ENCODE measurements at places on chromosomes 4 and X.
A peak's percentile ranks its signal among the peaks of the same experiment; 100 is the strongest.

DNA sequence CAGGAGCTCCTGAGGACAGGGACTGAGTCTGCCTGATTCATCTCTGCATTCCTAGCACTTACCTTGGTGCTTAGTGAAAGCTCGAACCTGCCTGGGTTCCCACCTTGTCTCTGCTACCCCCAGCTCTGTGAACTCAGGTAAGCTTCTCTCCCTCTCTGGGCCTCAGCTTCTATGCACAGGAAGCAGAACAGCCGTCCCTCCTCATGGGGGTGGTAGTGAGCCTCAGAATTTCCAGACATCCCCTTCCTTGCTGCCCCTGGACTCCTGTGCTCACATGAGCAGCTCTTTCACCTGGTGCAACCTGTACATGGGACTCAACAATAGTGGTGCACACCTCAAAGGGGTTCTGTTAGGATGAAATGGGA, 50.8 kb downstream of the HTRA3 start:
- no peak for DNase-seq

- DNase-seq = no peak
Measured at GRCh38 chrX:138765051-138765450, 53.5 kb upstream of the FGF13 start.

GRCh38 chr4:155734951-155735350, 23.9 kb upstream of the GUCY1B1 start:
- no peak for DNase-seq

DNA sequence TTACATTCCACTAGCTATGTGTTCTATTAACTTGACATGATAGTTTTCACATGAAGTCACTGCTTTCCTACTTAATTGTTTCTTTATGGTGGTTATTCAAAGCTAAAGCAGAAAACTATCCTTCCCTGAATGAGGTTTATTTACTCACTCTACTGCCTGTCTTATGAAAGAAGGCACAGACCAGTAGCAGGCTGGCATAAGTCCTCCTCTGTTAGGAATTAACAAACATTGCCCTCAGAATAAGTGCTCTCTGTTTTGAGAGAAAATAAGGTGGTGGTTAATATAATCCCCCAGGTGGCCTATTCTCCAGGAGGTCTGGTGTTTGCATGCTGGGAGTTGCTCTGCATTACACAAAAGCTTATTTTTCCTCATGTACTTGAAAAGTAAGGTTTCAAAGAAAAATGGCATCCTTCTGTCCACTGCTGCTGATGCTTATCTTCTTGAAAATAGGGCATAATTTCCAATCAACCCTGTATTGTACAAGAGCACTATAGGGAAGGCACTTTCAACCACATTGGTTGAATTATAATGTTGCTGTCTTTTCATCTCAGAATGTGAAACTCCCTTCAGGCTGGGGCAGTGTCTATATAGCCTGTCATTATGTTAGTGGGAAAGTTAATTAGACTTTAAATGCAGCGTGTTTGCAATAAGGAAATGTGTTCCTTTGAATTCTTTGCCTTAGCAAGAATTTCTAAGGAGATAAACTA, 119.7 kb upstream of the TBC1D9 start:
- no peak for DNase-seq

GRCh38 chrX:128816919-128817318, 706.4 kb downstream of the SMARCA1 start:
- DNase-seq = no peak

- DNase-seq = no peak
Measured at GRCh38 chrX:99371976-99372595, 1038.0 kb downstream of the PCDH19 start.

DNA sequence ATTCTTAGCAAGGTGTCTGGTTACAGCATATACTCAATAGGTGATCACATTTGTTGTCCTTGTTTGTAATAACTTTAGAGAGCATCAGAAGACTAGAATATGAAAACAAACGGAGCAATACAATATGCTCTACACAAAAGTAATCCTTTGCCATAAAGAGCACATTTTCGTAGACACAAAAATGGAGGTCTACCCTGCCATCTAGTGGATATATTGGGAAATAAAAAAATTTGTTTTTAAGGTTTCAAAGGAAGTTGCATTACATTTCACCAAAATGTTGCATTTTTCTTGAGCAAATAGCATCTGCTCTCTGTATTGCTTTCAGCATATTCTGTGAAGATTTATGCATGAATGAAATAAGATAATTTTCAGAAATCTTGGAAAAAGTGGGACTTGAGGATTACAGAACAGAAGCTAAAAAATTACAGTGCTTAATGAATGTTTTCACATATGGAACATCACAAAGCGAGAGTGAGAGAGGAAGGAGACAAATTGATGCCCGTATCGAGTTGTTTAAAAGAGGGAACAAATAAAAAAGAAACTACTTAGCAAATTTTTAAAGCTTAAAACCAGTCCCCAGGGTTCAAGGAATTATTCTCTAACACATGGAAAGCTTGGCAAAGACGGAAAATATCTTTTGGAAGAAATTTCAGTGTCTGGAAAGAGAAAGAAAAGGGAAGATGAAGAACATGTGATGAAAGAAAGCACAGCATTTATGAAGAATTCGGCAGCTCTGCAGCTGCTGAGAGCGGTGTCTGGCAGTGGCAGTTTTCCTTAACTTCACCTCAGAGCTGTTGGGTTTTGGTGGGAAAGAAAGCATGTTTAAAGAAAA, 390.1 kb downstream of the ANKRD50 start:
- DNase-seq = no peak

DNA sequence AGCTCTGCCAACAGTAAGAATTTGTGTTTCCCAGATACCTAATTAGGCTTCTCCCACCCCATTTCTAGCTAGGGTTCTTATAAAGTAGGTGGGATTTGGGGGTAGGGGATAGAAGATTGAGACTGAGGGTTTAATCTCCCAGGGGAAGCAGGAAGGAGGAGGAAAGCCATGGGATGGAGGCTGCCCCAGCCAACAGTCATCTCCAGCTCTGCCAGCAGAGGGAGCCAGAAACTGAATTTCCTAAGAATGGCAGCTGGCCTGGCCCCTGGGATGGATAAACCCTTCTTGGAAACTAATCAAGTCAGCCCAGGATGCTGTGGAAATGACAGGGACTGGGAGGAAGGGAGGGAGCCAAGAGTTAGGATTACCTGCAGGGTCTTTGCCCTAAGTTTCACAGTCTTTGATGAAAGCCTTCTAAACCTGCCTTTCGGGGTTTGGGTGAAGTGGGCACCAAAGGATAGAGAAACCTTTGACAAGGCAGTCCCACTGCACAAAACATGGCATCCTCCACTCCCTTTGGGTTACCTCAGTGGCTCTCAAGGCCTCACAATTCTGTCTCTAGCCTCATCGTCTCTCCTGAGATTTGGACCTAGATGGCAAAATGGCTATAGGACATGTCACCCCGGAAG, 6.7 kb upstream of the ERCC6L start:
- peak; percentile 5 for DNase-seq

GRCh38 chrX:129523079-129523911, at the start of gene SMARCA1:
TSS of gene SMARCA1 (minus strand) at chrX:129523490. CDS start at chrX:129523370, 120 bp downstream.
- no peak for DNase-seq

GRCh38 chrX:16516232-16516876, 133.6 kb upstream of the S100G start:
- no peak for DNase-seq

GRCh38 chr4:38752941-38753806, 29.6 kb downstream of the TLR10 start:
- DNase-seq = no peak

- no peak for DNase-seq
Measured at GRCh38 chr4:81135501-81135900, 79.5 kb downstream of the PRKG2 start.

DNA sequence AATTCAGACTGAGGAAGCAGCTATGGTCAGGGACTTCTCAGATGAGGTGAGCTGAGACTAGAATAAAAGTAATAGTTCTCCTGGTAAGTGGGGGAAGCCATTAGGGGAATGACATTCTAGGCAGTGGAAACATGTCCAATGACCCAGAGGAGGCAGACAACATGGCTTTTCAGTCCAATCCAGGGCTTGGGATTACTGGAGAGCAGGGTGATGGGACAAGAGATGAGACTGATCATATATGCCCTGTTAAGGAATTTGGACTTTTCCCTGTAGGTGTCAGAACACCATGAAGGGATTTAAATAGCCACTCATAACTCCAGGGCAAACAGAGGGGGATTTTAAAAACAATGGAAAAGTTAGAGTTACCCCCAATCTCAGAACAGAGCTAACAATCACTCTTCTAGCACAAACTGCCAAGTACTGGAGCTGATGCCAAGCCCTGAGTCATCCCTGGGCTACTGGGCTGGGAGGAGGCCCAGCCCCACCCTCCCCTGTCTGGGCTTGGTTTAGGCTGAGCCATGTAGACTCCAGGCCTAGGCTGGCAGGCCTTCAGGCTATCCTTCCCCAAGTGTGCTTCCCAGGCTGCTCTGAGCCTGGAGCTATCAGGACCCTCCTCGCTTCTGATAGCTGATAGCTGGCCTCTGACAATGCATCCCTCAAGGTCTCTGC, 22.7 kb upstream of the MSN start:
- no peak for DNase-seq

DNA sequence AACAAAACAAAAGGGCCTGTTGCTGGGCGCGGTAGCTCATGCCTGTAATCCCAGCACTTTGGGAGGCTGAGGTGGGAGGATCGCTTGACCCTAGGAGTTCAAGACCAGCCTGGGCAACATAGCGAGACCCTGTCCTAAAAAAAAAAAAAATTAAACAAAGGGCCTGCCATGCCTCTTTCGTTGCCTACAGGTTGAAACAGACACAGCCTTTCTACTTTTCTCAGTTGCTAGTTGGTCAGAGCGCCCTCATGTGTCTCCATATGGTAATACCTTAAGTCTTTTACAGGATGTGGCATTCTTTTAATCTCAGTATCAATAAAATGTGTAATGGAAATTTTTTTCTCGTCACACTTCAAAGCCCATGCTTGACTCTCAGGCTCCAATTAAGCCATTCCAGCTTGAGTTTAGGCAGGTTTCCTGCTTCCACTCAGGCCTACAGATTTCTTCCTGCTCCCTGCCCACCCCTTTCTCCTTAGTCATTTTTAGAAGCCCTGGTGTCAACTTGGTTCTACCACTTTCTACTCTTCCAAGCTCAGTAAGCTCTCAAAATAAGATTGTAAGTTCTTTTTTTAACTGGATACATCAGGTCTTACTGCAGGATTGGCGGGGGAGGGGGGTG, 4.6 kb upstream of the SOWAHD start:
- peak; percentile 39 for DNase-seq

GRCh38 chr4:102606846-102607450, 105.8 kb downstream of the NFKB1 start:
- no peak for DNase-seq

- no peak for DNase-seq
Measured at GRCh38 chr4:2651546-2651945, 104.6 kb downstream of the TNIP2 start.

DNA sequence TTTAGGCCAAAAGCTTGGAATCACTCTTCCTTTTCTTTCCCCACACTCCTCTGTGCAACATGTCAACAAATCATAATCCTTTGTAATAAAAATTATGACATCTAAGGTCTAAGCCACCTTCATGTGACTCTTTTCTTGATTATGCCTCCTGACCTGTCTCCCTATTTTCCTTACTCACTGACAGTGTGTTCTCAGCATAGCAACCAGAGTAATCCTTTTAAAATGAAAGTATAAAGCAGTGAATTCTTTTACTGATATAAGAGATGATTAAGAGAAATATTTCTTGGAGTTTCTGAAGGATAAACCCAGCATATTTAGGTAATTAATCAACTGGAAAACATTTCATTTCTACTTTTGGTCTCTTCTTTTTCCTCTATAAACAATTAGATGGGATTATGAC, 44.7 kb downstream of the USO1 start:
- DNase-seq = no peak

- no peak for DNase-seq
Measured at GRCh38 chr4:181897935-181898334, 345.3 kb upstream of the TENM3 start.

GRCh38 chr4:15159477-15160019, 157.3 kb downstream of the CPEB2 start:
- no peak for DNase-seq

- DNase-seq = no peak
Measured at GRCh38 chrX:73828080-73828720, 265.2 kb downstream of the CHIC1 start.

- no peak for DNase-seq
Measured at GRCh38 chrX:21837056-21837455, 2.4 kb upstream of the MBTPS2 start.

DNA sequence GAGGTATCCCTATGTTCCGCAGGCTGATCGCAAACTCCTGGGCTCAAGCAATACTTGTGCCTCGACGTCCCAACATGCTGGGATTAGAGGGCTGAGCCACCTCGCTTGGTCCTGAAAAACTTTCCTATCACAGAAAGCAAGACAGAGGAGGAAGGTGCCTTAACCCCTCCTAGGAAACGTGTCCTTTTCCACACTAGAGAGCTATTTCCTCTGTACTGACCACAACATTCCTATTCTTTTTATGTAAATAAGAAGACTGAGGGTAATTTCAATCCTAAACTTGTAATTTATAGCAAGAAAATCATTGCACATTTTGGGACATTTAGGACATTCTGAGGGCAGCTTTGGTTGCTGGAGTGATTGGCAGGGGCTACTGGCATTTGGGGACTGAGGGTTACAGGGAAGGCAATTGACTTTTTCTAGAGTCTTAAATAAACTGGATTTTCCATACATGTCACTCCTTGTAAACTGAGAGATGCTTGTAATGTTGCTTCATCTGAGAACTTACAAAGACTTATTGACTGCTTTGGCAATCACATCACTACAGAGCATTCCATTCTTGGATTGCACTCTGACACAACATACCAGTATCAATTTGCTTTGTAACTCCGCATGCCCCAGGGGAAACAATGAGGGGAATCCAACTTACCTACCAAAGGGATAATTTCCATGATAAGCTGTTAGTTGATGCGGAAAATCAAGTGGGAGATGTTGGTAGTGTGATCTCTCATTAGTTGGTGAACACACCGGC, 15.6 kb downstream of the XAGE3 start:
- DNase-seq = no peak

DNA sequence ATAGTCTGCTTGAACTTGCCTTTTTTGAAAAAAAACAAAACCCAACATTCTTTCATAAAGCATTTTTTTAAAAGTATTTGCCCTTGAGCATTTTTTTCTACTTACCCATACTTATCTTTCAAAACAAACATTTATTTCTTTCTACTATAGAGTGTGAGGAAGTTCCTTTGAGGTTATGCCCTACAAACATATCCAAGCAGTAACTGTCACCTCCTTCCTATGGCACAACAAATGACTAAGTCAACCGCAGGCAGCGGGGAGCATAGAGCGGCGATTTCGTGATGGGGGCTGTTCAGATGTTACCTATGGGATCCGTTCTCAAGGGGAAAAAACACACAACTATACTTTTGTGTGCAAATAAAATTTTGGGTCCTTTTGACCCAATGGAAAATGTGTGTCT, 19.4 kb downstream of the SPRY1 start:
- no peak for DNase-seq

DNA sequence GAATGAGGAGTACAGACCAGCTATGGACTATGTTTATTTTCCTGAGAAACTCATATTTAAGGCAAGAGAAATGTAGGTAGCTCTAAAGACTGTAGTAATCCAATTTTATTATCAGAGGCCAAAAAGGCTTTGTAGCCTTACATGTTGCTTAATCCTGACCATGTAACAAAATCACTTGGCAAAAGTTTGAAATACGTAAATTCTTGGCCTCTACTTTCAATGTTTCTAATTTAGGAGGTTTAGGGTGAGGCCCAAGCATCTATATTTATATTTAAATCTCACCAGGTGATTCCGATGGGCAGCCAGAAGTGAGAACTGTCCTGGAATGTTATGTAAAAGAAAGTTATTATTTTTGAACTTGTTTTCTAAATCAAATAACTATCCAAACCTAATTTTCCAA, 289.7 kb downstream of the IL1RAPL1 start:
- no peak for DNase-seq

GRCh38 chr4:8664031-8664805, 71.7 kb downstream of the CPZ start:
- no peak for DNase-seq

GRCh38 chr4:181687116-181687515, 556.1 kb upstream of the TENM3 start:
- no peak for DNase-seq
